ENCODE measurements at places on chromosomes 5 and 9.

- DNase-seq = no peak
Observed at GRCh38 chr9:127382541-127382940, 14.4 kb upstream of the SLC2A8 start.

GRCh38 chr5:142246258-142246657 lies 78.6 kb downstream of the SPRY4 start:
- DNase-seq = no peak

DNA sequence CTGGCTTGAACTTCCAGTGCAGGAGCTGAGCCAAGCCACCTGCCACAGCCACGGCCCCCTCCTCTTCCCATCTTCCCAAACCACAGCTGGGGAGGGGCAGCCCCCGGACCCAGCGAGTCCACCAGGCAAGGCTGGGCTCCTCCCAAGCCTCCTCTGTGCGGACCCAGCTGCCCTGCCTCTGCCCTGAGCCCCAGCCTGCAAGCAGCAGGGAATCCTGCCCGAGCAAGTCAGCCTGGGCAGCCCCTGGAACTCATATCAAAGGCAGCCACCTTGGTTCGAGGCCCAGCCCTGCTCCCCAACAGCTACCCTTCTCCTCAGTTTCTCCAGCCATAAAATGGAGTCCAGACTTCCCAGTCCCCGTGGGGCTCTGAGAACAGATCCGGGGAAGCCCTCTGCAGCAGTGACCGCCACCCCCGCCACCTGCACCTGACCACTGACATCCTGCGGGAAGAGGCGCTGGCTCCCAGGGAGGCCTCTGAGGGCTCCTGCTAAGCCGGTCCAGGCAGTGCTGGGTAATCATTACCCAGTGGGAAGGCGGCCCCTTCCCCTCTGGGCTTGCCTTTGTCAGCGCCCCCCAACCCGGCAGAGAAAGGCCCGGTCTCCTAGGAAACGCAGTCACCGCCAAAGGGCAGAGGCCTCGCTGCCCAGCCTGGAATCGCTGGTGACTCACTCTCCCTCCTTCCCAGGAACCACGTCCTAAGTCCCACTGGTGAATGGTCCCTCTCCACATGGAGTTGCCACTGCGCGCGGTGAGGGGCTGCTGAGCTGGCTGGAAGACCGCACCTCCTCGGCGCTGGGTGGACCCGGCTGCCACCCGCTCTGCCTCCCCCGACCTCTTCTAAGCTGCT lies 1.5 kb downstream of the VAV2 start:
- no peak for DNase-seq

DNA sequence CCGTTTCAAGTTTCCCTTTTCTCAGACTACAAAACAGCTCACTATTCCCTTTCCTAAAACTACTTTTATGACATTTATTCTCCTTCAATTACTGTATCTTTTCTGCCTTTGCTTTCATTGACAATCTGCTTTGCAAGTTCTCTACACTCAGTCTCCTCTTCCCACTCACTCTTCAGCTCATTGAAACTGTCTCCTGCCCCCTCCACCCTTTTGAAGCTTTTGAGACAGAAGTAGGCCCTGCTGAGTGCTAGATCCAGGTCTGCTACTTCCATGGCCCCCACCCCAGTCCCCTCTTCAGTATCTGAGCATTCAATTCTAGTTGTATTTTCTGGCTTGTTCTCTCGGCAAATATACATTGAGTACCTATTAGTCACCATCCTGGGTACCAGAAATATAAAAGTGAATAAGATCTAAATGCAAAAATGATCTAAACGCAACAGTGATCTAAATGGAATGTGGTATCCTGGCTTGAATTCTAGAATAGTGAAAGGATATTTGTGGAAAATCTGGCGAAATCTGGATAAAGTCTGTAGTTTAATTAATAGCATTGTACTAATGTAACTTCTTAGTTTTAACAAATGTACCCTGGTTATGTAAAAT lies 58.4 kb downstream of the OR2K2 start:
- DNase-seq = no peak

GRCh38 chr5:11946317-11946716 lies 42.1 kb upstream of the CTNND2 start:
- no peak for DNase-seq

DNA sequence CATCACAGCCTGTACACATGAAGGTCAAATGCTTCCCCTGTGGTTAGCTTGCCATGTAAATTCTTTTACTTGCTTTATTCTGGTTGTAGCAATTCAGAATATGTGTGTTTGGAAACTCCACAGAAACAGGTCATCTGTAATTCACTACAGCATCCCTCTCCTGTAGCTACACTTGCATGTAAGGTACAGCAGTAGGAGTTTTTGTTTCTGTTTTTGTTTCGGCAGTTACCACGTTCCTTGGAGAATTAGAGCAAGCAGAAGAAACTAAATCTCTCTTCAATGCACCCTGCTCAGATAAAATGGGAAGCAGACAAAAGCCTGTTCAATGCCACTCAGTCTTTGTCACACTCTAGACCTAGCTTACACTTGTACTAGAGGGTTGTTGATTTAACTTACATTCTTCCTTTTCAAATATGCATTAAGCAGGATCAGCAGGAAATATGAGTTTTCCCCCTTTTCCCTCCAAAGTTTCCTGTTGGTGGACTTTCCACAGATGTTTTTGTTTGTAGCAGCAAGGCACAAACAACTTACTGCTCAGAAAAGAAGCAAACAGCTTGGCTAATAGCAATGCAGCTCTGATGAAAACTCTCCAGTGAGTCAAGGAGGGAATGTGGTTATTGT lies 80.9 kb downstream of the YIPF5 start:
- no peak for DNase-seq

GRCh38 chr5:39080597-39081204 lies 6.5 kb upstream of the RICTOR start:
- no peak for DNase-seq

GRCh38 chr5:79499640-79500273 lies 14.2 kb downstream of the HOMER1 start:
- DNase-seq = no peak

GRCh38 chr5:34716986-34717385 lies 60.9 kb downstream of the RAI14 start:
- no peak for DNase-seq

- DNase-seq = no peak
Observed at GRCh38 chr9:77015327-77016048, 4.0 kb upstream of the FOXB2 start.

DNA sequence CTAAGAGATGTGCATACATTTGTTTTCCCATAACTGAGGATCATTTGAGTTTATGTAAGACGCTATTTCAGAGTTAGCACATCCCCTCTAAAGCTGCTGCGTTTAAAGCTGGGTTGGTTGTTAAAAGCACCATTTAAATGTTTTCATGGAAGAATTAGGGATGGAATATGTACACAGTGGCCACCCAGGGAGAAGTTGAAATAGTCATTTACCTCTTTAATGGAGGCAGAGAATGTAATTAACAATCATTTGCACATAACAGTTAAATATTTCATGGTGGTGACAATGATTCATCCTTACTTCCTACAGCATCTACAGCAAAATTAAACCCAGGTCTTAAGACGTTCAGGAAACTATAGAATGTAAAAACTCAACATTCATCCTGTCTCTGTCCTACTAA lies 100.3 kb downstream of the KIF4B start:
- no peak for DNase-seq

DNA sequence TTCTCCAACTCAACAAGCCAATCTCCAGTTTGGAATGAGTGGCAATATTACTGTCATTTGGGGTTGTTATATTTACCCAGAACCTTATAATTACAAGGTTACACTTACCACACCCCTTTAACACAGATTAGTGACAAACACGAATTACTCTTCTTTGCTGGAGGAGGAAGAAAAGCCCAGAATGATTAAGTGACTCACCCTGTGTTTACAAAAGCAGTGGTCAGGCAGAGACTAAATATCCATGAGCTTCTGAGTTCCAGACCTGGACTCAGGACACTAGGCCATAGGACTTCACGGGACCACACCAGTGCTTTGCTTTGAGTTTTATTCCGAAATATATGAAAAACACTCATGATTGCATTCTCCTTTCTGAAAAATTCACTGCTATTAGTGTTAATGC lies 370.8 kb downstream of the TLE1 start:
- DNase-seq = no peak

- no peak for DNase-seq
Observed at GRCh38 chr9:134496413-134497282, 145.0 kb upstream of the COL5A1 start.

GRCh38 chr5:54868511-54869483 lies 116.6 kb downstream of the ESM1 start:
- DNase-seq = no peak

Measured in activated T-helper 1 cell treated with Interleukin-2 at 50 U/mL for 16 hours (primary cell).